ENCODE measurements at places on chromosomes 7 and 10.

GRCh38 chr10:116607336-116607735, 13.4 kb upstream of the PNLIPRP2 start:
- no peak for DNase-seq

DNA sequence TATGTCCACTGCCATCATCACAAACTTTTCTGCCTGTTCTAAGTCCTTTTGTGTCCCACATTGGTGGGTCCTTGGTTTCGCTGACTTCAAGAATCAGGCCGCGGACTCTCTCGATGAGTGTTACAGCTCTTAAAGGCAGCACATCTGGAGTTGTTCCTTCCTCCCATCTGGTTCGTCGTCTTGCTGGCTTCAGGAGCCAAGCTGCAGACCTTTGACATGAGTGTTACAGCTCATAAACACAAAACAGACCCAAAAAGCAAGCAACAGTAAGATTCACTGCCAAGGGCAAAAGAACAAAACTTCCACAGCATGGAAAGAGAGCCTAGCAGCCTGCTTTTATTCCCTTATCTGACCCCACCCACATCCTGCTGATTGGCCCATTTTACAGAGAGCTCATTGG, 30.2 kb downstream of the ASNS start:
- DNase-seq: no peak

DNA sequence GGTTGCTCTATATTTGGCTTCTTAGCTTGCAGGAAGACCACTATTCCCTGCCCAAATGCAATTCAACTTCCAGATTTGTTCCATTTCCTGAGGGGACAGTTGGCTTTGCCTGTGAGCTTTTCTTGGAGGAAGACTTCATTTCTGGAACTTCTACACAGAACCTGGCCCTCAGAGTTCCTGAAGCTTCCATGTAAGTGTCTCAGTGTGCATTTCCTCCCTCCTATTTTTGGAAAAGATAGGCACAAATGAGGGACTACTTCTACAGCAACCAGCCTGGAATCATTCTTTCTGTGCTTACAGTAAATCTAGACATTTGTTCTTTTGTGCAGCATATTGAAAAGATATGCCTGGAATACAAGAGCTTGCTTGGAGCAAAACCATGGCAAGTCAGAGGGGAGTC, 164.3 kb downstream of the CREB5 start:
- DNase-seq: no peak

- peak; percentile 84 for DNase-seq
These were observed 11.3 kb downstream of the GPRIN2 start for GRCh38 chr10:46544989-46545791.

DNA sequence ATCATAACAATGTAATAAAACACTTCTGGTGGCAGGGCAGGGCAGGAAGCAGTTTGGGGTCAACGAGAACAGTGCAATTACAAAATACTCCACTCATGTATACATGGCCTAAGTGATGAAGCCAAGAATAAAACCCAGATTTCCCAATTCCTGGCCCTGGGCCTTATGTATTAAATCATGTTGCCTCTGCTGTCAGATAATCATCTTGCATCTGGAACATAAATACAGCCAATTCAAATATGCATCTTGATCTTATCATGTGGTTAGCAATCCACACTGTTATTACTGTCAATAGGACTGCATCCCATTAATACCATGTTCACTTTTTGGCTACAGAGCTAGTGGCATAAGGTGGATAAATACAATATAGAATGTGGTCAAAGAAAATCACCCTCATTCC, 186.5 kb upstream of the SLC25A13 start:
- DNase-seq: no peak

- peak; percentile 52 for DNase-seq
These were observed 106.1 kb upstream of the BTBD16 start for GRCh38 chr10:122164815-122165483.

DNA sequence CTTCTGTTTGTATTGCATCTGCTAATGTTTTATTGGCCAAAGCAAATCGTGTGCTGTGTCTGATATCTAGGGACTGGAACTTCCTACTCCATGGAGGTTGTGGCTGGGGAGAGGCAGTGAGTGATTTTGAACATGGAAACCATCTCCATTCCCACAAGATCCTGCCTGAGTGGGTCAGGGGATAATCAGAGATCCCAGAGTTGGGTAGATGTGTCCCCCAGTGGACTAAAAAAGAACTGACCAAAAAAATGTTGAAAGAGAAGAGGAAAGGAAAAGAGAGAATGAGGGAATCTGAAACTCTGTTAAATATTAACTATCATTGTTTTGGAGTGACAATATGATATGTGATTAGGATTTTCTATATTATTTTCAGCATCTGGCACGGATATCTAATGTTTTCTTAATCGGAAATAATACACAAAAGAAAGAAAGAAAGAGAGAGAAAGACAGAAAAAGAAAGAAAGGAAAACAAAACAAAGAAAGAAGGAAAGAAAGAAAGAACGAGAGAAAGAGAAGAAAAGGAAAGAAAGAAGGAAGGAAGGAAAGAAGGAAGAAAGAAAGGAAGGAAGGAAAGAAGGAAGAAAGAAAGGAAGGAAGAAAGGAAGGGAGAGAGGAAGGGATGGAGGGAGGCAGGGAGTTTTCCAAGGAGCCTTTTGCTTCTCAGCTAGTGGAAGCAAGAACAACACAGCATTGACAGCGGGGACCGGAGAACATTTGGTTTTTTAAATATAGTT, 638.5 kb downstream of the CCSER2 start:
- DNase-seq: peak; percentile 4

- no peak for DNase-seq
These were observed 68.1 kb downstream of the MAD1L1 start for GRCh38 chr7:2164646-2165045.

DNA sequence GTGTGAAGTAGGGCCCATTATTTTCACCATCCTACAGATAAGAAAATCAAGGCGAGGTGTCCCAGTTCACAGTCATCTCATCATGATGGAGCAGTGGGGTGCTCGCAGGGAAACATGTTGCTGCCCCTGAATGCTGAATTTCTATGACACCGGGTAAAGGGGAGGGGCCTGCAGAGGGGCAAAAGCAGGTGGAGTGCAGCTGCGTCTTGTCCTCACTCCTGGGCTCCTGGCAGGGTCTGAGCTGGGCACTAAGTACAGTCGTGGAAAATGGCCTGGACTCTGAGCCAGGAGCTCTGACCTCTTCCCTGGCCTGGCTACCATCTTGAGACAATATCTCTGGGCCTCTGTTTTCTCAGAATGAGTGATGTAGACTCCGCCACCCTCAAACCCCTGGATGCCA, 253.1 kb upstream of the PITRM1 start:
- DNase-seq: no peak

DNA sequence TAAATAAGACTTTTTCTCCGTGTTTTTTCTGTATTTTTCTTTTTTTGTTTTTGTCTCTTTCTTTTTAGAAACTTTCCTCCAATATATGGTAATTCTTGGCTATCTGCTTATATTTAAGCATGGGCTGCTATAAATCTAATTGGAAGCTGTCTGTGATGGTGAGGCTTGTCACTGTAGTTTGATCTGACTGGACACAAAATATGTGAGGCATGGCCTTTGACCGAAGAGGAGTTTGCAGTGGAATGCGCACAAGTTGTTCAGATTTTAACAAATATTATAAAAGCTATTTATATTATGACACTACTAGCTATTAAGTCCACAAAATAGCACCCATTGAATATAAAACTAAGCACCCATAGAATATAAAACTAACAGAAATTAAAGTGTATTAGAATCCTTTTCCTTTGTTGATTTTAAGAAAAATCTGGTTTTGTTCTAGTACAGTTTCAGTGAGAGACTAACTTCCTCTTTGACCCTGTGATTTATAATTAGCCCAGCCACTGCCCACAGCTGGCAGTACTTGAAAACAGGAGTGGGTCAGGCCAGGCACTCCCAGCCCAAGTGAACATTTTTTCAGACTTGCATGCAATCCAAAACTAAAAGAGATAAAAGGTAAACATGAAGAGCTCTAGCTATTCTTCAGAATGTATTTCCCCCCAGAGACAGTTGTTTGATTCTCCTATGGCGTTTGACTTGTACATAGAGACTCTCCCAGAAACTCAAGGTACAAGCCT, 69.9 kb upstream of the FGL2 start:
- DNase-seq: no peak

DNA sequence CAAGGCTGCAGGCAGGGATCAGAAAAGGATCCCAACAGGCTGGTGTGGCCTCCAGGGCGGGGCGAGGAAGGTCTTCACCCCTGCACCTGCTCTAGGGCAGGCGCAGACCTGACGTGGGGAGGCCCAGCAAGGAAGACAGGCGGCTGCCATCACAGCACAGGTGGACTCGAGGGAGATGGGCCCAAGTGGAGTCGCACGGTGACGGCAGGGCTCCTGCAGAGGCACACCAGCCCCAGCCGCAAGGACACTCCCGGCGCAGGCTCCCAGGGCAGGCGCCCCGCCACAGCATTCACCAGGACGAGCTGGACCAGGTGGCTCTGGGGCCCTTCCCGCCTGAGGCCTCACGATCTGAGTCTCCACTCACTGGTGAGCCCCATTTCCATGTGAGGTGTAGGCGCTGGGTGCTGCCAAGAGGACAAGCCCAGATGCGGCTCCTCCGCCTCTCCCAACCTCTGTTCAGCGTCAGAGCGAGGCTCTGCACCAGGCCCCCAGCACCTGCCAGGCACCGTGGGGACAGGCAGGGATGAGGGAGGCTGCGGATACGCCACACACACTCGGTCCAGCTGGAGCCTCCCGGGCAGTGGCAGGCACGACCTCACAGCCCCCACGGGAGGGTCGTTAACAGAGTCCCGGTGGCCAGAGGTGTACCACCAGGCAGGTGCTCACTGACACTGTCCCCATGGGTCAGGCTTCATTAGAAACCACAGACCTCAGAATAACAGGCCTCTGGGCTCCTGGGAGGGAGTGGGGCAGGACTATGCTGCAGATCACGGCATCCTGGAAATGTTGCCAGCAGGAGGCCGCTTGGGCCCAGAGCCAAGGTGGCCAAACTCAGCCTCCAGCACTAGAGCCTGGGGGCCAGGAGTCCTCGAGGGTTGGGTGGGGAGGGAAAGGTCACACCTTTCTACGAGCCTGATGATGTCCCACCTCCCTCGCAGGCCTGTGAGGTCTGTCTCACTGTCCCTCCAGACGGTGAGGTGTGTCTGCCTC, 111.6 kb downstream of the MAD1L1 start:
- DNase-seq: no peak

DNA sequence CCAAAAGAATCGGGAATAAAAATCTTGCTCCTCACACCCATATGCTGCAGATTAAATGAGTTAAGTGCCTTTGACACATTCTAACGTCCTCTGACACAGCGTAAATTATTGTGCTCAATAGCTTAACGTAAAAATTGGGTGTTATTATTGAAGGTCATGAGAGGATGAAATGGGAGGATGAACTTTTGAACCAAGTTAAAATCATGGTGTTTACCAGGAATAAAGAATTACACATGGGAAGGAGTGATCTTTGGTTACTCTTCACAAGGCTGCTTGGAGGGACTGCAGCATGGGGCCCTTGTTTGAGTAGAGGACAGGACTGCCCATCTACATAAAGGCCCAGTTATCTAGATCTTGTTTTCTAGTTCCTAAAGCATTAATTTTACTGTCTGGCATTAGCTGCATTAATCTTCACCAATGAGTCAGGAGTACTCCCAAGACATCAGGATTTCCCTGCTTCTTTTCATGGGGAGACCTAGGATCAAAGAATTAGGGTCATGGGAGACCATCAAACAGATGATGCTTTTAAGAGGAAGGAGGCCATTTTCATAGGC, 84.9 kb upstream of the PRR15 start:
- DNase-seq: no peak

DNA sequence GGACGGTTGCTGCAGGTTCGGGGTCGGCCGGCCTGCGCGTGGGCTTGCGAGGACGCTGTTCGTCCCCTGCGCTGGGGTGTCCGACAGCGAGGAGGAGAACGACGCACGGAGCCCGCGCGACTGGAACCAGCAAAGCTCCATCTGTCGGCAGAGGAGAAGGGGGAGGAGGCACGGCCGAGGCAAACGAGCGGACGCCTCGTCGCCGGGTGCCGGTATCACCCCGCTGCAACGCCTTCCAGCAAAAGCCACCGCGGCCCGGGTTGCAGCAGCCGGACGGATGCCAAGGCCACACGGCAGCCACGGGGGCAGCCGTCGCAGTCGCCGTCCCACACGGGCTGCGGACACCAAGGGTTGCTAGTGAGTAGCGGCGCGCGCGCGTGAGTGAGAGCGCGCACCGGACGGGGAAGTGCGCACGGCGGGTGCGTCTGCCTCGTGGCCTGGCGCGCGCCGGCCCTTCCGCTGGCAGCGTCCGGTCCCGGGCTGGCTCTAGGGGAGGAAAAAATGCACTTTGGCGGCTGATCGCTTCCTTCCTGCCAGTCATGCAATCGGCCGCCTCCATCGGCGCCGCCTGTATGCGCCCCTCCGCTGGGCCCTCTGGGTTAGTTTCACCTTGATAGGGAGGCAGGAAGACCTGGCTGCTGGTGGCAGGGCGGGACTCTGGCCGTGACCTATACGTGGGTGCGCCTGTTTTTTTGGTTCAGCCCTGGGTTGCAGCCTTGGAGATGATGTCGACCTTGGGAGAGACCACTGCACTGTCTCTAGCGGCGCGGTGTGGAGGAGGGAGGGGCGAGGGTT, 434 bp downstream of the STAMBPL1 start:
- peak; percentile 87 for DNase-seq

DNA sequence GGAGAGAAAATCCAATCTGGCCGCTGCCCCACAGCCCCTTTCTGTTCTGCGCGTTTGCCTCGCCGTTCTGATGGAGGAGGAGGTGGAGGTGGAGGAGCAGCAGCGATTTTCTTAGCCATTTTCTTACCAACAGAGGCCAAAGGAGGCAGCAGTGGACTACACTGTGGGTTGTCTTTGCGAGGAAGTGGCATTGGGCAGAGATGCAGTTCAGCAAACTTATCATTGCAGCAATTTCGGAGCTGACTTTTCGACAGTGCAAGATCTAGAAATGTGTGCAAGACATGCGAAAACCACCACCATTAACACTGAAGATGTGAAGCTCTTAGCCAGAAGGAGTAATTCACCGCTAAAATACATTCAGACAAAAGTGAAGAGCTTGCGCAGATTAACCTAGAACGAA, 1.9 kb upstream of the ARL4A start:
- DNase-seq: peak; percentile 88

DNA sequence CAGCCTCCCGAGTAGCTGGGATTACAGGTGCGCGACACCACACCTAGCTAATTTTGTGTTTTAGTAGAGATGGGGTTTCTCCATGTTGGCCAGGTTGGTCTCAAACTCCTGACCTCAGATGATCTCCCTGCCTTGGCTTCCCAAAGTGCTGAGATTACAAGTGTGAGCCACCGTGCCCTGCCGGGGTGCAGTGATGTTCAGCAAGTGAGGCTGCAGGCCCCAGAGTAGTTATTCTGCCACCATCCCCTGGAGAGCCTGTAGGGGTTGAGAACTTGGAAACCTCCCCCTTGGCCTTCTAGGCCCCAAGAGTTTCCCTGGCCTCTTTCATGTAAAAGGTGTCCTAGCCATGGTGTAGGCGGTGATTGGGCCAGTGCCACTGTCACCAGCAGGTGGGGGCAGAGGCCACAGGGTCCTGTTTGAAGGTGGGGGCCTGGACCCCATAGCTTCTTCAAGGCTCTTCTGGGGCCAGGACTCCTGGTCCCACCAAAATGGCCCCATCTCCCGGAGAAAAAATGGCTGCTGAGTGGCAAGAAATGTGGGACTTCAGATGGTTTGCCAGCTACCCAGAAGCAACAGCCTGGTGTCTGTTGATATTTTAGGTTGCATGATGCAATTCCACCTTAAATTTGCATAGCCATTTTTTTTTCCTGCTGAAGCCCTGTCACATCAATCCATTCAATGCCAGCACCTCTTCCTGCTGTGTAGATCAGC, 25.5 kb upstream of the INMT start:
- no peak for DNase-seq

- DNase-seq: peak; percentile 7
These were observed 94.3 kb downstream of the IDE start for GRCh38 chr10:92479547-92479946.

GRCh38 chr7:89661876-89662275, 492.4 kb upstream of the STEAP1 start:
- DNase-seq: no peak

GRCh38 chr7:79403451-79403850, 50.0 kb downstream of the MAGI2 start:
- DNase-seq: no peak

Measured in GM23338 (cell line).